Endodermal cell (in vitro differentiated cells): ENCODE measurements at places on chromosomes 12 and 14. TPM values are rescaled to one million over a fixed set of nuclear protein-coding genes. Genes with fewer than 3 reads are reported as not detected.

EFS gene
- total RNA-seq = 60.1 and 69.9 TPM in 2 replicates

DNA sequence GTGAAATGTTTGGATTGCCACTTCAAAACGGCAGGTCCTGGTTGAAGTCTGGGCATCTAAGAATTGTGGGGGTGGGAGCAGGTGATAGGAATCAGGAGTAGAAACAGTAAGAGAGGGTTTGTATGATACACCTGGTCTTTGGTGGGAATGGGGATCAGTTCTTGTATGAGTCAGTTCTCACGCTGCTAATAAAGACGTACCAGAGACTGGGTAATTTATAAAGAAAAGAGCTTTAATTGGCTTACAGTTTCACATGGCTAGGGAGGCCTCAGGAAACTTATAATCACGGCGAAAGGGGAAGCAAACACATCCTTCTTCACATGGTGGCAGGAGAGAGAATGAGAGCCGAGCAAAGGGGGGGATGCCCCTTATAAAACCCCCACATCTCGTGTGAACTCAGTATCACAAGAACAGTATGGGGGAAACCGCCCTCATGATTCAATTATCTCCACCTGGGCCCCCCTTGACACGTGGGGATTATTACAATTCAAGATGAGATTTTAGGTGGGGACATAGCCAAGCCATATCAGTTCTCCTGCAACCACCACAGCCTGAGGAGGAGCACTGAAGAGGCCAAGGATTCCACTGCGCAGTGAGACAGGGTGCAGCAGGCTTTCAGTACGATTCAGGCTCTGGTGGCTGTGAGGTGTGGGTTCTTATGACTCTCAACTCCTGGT, 52.1 kb downstream of the DRAM1 start:
- H3K27me3 ChIP-seq = no peaks in the 10 kb centered on the region
- no peaks in the 10 kb centered on the region for H3K36me3 ChIP-seq
- H3K27ac ChIP-seq = no peak overlapping the region
- no peaks in the 10 kb centered on the region for H3K4me1 ChIP-seq
- no peak overlapping the region for H3K4me3 ChIP-seq

DNA sequence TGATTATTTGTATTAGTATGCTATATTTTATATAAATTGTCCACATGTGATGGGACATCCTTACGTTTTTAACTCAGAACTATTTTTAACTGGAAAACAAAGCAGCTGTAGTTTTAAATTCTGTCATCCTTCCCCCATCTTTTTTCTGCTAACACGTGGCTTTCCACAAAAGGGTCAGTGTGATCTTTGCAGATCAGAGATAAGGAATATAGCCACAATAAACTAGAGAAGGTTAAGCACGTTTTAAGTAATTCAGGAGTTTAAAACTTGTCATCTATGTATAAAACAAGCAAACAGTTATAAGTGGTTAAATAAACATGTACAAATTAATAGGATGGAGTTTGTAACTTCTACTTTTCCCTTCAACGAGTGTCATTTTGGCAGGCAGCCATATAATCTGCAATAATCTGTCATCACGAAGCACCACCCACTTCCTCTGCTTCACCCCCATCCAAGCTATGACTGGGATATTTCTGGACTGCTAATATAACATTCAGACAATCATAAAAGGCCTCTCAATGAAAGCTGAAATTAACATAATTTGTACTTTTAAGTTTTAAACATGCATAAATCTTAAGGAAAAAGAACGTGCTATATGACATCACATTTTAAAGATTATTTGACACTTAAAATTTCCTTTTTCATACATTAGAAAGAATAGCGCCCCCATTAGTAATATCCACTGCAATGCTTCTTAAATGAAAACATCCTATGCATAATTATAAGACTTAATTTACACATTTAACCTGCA, 15.3 kb downstream of the TAOK3 start:
- no peaks in the 10 kb centered on the region for H3K27me3 ChIP-seq
- no peak overlapping the region for H3K4me3 ChIP-seq
- no peaks in the 10 kb centered on the region for H3K36me3 ChIP-seq
- no peak overlapping the region for H3K27ac ChIP-seq

DNA sequence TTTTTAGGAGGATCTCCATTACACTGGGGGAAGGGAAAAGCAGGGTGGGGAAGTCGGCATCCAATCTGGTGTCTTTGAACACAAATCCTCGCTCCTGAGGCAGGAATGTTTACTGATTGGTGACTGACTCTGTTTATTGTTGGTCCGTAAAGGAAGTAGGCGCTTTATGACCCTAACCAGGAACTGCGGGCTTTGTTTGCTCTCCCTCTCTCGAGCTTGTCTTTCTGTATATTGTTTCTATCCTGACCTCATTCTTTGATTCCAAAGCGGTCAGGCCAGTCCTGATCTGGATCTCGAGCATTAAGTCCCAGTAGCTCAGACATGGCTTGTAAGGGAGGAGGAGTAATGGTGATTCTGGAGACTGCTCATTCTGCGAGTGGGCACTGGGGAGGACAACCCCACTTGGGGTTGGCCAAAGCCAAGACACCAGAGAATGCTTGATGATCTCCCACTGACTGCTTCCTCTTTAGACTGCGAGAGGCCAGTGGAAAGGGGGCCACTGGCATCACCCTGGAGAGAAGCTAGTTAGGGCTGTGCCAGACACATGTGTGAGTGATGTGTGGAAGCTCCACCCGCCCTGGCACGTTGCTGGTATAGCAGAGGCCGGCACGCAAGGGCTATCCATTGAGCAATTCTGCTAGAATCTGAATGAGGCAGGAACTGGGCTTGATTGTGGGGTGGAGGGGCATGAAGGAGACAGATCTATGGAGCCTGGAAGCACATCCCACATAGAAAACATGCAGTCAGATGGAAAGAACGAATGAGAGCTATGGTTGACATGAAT, 194.6 kb downstream of the PAX9 start:
- H3K4me1 ChIP-seq = peaks cover 26% of the 10 kb centered on the region
- no peaks in the 10 kb centered on the region for H3K36me3 ChIP-seq
- no peak for DNase-seq
- H3K4me3 ChIP-seq = no peak overlapping the region
- H3K27me3 ChIP-seq = no peaks in the 10 kb centered on the region

DNA sequence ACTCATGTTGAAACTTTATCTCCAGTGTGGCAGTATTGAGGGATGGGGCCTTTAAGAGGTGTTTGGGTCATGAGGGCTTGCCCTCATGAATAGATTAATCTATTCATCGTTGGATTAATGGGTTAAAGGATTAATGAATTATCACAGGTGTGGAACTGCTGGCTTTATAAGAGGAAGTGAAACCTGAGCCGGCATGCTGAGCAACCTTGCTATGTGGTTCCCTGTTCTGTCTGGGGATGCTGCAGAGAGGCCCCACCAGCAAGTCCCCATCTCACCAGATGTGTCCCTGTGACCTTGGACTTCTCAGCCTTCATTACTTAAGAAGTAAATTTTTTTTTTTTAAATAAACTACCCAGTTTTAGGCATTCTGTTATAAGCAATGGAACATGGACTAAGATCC, 109.6 kb downstream of the DYRK2 start:
- H3K36me3 ChIP-seq = no peaks in the 10 kb centered on the region
- H3K4me3 ChIP-seq = no peak overlapping the region
- no peak for DNase-seq
- peaks cover 4% of the 10 kb centered on the region for H3K27me3 ChIP-seq
- peaks cover 2% of the 10 kb centered on the region for H3K4me1 ChIP-seq
